ENCODE measurements at places on chromosomes 7 and 10.

DNA sequence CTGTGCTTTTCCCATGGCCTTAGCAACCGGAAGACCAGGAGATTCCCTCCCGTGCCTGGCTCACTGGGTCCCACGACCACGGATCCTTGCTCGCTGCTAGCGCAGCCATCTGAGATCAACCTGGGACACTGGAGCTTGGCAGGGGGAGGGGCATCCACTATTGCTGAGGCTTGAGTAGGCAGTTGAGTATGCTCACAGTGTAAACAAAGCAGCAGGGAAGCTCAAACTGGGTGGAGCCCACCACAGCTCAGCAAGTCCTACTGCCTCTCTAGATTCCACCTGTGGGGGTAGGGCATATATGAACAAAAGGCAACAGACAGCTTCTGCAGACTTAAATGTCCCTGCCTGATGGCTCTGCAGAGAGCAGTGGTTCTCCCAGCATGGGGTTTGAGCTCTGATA, 697.0 kb downstream of the SORCS1 start:
- DNase-seq = no peak

GRCh38 chr10:124356701-124357560, 61.8 kb downstream of the OAT start:
- no peak for DNase-seq

DNA sequence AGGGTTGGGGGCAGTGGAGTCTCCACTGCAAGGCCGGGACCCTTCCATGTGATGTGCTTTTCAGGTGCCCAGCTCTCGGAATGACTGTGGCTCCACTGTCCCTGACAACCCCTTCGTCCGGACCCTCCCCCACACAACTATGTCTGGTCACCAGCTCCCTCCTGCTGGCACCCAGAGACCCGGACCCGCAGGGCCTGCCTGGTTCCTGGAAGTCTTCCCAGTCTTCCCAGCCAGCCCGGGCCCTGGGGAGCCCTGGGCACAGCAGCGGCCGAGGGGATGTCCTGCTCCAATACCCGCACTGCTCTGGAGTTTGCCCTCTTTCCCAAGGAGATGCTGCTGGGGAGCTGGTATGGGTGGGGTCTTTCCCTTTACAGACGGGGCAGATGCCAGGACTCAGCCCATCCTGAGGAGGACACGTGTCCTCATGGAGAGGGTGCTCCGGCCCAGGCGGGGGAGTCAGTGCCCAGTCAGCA, 5.5 kb downstream of the ATP6V0E2 start:
- no peak for DNase-seq

DNA sequence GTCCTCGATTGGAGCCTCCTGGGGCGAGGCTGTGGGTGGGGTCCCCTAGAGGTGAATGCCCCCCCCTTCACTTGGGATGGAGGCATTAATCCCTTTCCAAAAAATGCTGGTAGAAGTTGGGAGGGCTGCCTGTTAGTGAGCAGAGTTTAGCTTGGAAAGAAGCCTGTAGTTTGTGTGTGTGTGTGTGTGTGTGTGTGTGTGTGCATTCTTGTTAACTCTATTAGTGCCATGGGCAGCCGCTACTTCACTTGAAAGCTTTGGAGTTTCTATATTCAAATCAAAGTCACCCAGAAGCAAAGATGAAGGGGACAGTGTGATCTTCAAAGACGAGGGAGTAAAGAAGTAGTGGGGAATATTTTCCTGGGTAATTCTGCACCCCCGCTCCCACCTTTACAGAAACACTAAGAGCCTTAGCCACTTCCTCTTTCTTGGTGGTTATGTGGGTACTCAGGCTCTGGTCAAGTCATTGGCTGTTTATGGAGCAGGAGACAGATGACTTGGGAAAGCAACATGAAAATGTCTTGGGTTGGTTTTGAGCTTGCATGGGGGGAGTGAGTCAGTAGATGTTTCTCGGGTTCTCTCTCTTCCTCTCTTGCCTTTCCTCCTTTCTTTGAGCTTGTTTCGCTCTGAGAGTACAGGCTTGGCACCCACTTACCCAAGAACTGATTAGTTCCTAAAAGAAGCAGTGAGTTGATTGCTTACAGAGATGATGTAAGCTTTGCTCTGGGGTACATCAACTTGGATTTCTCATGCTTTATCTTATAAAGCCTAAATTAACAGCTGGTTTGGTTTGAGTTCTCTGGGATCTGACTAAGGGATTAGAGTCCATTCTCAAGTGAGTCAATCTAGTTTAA, 35.9 kb downstream of the TCF7L2 start:
- DNase-seq = peak; percentile 44

GRCh38 chr10:76858721-76859120, 778.9 kb downstream of the KCNMA1 start:
- DNase-seq = no peak

GRCh38 chr7:8881916-8882315, 448.5 kb downstream of the NXPH1 start:
- DNase-seq = no peak

- DNase-seq = no peak
Measured at GRCh38 chr7:46450425-46450824, 529.4 kb upstream of the IGFBP3 start.

DNA sequence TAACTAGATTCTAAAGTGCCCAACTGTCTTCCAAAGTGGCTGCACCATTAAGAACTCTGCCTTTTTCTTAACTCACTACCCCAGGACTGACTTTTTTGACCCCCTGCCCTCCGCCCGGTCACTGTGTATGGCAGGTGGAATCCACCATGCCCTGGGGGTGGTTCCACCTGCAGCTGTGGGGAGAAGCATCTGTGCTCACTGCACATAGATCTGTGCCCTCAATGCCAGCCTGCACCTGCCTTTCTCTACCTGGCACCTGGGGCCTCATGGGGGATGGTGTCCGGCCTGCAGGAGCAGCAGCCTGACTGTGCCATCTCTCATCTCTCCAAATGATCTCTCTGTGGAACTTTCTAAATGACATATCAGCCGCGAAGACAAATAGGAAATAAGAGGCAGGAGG, 353.5 kb downstream of the PAXIP1 start:
- no peak for DNase-seq

- DNase-seq = no peak
Measured at GRCh38 chr10:68684413-68684812, 36.6 kb upstream of the CCAR1 start.

- no peak for DNase-seq
Measured at GRCh38 chr7:49389871-49390479, 383.5 kb upstream of the VWC2 start.

DNA sequence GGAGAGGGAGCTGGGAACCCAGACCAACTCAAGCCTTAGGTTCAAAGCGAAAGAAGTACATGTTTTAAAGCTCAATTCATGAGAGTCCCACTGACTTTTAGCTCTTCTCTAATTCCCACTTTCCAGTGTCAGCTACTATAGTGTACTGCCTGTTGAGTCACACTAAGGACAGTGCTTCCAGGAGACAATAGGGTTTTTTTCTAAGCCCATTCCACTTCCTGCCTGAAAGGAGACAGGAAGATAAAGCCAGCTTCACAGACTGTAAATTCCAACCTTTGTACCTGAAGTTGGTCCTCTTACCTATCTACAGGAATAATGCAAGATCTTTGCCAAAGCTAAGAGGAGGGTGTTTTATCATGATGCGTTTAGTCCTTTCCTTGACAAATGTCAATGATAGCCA, 4.4 kb downstream of the MSRB2 start:
- DNase-seq = no peak
